ENCODE measurements at places on chromosomes 5 and 9.

- no peak for DNase-seq
Measured at GRCh38 chr5:112823656-112824055, 37.4 kb upstream of the SRP19 start.

DNA sequence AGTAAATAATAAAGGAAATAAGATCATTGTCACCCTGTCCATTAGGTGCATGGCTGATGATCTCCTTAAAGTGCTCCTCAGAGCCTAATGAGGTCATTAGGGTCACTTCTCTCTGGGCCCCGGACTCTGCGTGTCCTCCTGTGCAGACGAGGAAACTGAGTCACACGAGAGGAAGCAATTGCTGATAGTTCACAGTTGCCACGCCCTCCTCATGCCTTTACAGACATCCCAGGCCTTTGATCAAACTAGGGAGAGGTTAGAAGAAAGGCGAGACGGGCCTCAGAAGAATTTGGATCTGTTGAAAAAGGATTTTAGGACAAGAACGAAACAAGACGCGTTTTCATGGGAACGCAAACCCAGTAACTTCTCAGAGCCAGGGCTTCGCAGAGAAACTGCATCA is 32.0 kb upstream of the MSX2 start:
- no peak for DNase-seq

- DNase-seq = no peak
Measured at GRCh38 chr5:140202078-140202477, 27.1 kb downstream of the CYSTM1 start.

GRCh38 chr5:107868650-107869409 is 198.1 kb upstream of the EFNA5 start:
- no peak for DNase-seq

DNA sequence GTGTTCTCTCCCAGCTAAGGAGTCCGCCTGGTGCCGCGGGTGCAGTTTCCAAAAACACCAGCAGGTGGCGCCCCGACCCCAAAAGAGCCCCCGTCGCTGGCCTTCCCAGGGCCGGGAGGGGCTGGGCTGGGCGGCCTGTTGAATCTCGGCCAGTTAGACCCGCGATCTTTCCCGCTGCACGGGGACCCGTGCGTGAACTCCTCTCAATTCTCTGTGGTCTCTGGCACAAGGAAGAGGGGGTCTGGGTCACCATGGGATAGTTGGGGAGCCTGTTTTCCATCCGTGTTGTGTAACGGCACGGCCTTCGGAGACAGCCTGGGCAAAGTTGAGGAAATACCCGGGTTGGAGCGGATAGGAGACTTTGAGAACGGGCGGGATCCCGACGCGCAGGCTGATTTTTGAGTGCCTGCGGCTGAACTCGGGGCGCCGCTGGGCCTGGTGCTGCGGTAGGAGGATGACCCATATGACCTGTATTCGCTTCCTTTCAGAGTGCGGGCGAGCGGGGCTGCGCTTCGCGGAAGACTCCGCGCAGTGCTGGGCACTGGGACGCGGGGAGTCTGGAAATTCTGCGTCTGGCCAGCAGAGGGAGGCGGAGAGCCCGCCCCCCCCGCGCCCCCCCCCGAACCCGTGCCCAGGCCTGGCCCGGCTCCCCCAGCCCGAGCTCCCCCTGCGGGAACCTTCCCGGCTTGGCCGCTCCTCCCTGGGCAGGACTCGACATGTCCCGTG is 7.9 kb upstream of the PSD2 start:
- DNase-seq = peak; percentile 95

- DNase-seq = no peak
Measured at GRCh38 chr5:112339761-112340160, 79.3 kb downstream of the EPB41L4A start.

- DNase-seq = no peak
Measured at GRCh38 chr5:68421485-68422220, 206.1 kb downstream of the PIK3R1 start.
